DMS79 treated with DMSO at 0.1 percent for 48 hours (cell line): ENCODE measurements at places on chromosomes 3 and 15.

GRCh38 chr3:12356996-12357395 is 68.1 kb downstream of the PPARG start:
- DNase-seq = no peak

DNA sequence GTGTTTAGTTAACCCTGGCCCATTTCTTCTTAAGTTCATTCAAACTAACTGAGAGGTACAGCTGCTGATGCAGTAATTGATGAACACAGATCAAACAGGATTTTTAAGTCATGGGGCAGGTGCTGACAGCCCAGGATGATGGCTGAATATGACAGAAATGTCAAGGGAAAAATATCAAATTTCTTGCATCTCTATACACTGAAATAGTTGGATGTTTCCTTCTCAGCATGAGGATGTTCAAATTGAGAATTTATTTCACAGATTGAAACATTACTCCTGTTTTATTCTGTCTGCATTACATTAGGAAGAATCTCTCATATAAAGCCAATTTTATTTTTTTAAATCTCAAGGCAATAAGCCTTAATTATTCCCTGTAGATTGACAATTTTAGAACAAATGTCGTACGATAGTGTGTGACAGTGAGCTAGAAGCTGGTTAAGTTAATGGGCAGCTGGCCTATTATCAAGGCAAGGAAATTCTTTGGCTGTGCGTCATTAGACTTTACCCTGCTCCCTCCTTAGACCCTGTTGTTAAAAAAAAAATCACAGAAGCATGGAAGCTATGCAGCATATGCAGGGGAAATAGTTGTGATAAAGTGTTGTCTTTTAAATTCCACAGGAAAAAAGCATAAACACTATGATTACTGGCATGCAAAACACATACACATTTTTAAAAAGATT is 183.8 kb upstream of the KCNMB2 start:
- DNase-seq = peak; percentile 35

GRCh38 chr3:178537122-178537705 is 978 bp downstream of the KCNMB2 start:
- DNase-seq = no peak

DNA sequence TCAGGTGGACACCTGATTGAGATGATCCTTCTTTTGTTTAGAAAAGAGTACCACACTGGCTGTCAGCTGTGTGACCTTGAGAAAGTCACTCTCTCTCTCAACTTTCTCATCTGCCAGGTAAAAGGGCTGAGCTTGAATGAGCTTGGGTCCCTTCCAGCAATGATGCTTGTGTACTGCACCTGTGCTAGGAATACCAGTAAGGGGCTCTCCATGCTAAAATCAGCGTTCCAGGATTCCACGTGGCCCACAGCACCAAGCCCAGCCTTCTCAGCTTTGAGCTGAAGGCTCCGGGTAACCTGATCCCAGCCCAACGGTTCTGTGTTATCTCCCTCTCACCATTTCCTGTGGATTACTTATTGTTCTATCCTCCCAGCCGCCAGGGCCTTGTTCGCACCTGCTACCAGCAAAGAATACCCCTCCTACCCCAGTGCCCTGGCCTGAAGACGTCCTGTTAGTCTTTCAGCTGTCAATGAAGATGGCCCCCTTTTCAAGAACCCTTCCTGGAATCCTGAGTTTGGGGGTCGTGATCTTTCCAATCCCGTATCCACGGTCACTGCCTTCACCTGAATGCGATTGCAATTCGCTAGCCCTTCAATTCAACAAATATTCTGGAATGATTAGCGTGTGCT is 54.2 kb upstream of the CGNL1 start:
- DNase-seq = no peak

DNA sequence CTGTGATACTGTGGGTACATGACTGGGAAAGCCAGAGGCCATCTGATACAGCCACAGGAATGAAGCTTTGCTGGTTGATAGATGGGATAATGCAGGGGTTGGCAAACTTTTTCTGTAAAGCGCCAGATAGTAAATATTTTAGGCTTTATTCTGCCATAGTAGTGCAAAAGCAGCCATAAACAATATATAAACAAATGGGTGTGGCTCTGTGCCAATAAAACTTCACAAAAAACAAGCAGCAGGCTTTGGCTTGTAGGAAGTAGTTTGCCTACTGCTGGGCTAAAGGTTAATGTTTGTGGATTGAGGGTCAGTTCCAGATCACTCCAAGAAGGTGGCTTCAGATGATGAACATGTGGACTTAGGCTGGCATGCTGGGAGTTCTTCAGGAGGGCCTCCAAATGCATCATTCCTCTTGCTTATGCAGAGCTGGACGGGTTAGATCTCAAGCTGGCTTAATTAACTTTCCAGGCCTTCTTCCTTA is 305.7 kb downstream of the RPLP1 start:
- no peak for DNase-seq
